ENCODE measurements at places on chromosomes 12 and 14.
A peak's percentile ranks its signal among the peaks of the same experiment; 100 is the strongest.

DNA sequence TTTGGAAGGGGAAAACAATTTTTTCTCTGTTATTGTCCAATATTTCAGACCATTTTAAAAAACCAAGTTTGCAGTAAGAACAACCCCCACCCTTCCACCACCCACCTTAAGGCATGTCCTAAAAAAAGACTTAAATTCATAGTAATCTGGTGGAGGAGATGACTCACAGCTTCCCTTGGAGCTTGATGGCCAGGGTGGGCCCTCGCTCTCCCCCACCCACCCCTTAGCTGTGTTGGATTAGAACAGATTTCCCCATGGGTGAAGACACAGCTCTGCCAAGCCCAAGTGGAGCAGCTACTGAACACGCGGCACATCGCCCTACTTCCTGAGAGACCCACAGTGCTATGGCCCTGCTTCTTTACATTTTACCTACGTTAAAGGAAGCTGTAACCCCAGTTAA is 140.3 kb downstream of the GCH1 start:
- DNase-seq = no peak

DNA sequence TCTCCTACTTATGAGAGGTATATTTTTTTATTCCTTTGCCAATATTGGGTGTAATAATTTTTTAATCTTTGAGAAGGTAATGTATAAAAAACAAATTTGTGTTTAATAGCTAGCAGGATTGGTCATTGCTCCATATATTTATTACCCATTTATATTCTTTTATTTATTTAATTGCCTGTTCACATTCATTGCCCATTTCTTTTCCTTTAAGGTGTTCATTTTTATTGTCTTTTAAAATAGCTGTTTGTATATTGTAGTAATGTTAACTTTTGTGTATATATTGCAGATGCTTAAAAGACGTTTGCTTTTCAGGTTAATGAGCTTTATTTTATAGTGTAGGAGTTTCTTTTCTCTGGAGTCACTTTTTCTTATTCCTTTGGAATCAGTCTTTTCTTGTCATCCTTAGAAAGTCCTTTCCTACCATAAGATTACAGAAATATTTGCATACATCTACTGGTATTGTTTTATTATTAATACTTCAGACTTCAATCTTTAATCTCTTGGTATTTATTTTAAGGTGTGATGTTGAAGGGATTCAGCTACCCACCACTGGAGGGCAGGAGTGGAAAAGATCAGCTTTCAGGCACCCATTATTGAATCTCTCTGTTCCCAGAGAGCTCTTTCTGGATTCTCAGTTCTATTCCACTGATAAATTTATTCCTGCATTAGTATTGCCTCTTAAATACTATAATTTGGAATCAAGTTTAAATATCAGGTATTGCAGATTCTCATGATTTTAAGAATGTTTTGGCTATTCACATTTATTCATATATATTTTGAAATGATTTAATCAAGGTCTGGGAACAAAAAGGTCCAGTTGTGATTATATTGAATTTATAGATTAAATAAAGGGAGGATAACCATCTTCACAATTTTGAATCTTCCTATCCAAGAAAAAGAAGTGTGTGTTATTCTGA is 17.3 kb downstream of the PPM1A start:
- DNase-seq = no peak

GRCh38 chr12:104729091-104729490 is 229.0 kb downstream of the SLC41A2 start:
- DNase-seq = no peak

- no peak for DNase-seq
Measured at GRCh38 chr14:105902131-105902898, 375.9 kb downstream of the TMEM121 start.

DNA sequence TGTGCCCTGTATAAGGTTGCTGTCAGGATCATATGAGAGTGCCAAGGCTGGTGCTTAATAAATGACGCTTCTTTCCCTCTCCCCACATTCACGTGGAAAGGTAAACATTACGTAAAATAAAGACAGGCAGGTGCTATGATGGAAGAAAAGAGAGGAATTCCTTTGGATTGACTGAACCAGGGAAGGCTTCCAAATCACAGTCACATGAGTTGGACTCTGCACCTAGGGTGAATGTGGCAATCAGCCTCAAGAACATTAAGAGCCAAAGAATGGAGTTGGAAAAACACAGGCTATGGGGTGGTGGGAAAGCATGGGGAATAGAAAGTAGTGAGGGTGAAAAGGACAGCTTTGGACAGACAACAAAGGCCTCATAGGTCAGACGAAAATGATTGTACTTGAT is 473.1 kb downstream of the VRK1 start:
- DNase-seq = no peak

DNA sequence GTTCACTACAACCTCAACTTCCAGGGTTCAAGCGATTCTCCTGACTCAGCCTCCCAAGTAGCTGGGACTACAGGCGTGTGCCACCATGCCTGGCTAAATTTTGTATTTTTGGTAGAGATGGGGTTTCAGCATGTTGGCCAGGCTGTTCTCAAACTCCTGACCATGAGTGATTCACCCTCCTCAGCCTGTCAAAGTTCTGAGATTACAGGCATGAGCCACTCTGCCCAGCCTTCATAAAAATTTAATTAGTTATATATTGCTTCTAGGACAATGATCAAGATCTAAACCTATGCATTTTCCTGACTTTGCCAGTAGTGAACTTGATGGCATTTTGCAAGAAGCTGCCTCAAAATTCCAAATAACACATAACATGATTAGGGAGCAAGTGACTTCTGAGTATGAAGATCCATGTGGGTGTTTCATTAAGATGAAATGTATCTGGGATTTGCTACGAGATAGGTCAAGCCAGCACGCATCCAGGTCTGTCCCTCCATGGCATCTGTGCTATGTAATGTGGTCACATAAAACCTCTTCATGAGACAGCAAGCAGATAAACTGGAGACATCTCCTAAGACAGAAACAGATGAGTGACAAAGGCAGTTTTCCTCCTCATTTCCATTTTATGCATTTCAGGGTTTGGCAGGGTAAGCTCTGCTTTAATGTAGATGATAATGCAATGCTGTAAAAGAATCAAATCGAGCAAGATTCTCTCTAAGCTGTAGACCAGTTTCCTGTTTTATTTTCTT is 319.4 kb upstream of the ATP2B1 start:
- no peak for DNase-seq

DNA sequence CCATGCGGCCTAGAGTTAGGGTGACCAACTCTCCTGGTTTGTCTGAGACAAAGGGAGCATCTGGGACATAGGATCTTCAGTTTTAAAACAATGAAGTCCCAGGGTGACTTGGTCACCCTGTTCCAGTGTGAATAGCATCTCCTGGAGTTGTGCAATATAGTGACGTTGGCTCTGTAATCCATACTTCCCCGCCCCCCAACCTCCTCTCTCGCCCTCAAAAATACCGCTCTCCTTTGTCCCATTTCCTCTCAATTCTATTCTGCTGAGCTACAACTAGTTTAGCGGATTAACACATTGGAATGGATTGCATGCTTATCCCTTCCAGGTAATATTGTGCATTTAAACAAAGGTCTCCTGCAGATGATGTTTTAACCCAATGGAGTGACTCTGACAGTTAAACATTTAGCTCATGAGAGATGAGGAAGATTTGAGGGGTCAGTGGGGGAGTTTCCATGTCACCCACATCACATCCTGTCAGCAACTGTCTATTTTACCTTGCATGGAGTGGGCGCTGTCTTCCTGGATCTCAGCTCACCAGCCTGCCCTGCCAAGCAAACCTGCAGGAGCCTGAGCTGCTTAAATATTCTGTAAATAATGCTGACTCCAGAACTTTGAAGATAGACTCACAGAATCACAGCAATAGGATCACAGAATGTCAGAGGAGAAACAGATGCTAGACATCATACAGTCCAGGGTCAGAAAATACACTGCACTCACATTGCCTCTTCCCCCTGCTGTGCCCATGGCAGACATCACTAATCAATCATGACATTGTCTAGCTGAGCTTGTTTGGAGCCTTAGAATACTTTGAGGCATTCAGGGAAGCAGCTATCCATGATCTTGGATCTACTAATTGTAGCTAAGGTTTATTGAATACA is 43.0 kb downstream of the MAP1LC3B2 start:
- DNase-seq = no peak

DNA sequence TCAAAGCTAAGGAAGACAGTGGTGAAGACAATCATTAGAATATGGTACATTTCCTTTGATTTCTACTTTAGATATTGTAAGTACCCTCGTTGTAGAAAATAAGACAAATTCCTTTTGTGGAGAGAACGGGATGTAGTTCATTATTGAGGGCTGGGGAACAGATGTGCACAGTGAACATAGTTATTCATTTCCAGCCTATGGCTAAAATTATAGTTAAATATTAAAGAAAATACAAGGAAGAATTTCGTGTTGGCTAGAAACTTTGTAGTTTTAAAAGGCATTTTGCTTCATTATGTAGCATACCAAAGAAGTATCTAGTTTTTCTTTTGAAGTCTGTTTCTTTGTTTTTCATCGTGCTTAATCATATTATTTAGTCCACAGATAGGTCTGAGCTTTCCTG is 201.8 kb downstream of the ESR2 start:
- no peak for DNase-seq

DNA sequence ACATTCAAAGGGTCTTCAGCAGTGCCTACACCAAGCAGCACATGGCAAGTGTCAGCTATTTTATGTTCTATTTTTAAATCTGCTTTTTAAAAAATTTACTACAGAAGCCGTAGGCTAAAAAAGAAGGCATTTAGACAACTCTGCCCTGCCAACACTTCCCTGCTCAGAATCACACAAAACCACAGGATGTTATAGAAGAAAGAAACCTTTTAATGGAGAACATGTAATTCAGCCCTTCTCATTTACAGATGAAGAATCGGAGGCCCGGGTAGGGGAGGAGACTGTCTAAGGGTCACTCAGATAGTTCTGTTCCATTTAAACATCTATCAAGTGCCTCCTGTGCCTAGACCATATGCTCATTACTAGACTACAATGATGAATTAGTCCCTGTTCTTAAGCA is 171.8 kb upstream of the NTF3 start:
- DNase-seq = no peak

GRCh38 chr12:43241986-43242385 is 310.0 kb downstream of the ADAMTS20 start:
- no peak for DNase-seq

GRCh38 chr14:48289701-48290100 is 614.3 kb upstream of the MDGA2 start:
- no peak for DNase-seq

GRCh38 chr12:103748002-103748401 is 93.0 kb downstream of the NT5DC3 start:
- no peak for DNase-seq

- DNase-seq = no peak
Measured at GRCh38 chr12:25994901-25995625, 36.6 kb downstream of the RASSF8 start.

- no peak for DNase-seq
Measured at GRCh38 chr14:52153939-52154338, 85.1 kb upstream of the NID2 start.

DNA sequence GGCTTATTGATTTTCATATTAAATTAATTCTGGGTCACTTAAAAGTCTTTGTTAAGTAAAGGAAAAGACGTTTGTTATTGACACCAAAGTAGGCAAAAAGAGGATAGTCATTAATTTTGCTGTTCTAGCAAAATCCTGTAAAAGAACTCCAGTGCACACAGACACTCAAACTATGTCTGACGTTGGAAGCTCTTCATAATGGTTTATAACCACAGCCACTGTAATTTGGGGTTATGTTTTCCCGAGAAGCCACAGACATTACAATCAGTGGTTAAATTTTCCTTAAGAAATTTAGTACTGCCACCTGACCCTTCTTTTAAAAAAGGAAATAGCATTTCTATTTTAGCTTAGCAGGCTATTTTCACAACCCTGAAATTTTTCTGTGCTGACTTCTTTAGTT is 267.5 kb downstream of the CCDC91 start:
- DNase-seq = no peak

DNA sequence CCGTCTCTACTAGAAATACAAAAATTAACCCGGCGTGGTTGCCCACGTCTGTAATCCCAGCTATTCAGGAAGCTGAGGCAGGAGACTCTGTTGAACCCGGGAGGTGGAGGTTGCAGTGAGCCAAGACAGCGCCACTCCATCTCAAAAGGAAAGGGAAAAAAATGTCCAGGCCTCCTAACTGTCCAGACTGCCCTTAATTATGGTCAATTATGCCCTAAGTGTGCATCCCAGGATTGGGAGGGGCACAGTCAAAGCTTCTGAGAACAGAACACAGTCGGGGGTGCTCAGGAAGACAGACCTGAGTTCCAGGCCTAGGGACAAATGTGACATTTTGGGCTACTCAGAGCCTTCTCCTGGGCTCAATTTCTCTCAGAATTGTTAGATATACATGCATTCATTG is 31.8 kb upstream of the SMUG1 start:
- DNase-seq = no peak

GRCh38 chr14:91177073-91178034 is 63.5 kb downstream of the DGLUCY start:
- DNase-seq = peak; percentile 48

DNA sequence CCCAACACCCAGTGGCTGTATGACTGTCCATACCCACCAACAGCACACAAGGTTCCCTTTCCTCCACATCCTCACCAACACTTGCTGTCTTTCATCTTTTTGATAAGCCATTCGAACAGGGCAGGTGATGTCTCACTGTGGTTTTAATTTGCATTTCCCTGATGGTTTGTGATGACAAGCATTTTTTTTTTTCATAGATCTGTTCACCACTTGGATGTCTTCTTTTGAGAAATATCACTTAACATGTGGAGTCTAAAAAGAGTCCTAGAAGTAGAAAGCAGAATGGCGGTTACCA is 198.1 kb upstream of the DIO3 start:
- DNase-seq = no peak

GRCh38 chr14:100832311-100832960 is 6.5 kb downstream of the MEG3 start:
- DNase-seq = no peak

DNA sequence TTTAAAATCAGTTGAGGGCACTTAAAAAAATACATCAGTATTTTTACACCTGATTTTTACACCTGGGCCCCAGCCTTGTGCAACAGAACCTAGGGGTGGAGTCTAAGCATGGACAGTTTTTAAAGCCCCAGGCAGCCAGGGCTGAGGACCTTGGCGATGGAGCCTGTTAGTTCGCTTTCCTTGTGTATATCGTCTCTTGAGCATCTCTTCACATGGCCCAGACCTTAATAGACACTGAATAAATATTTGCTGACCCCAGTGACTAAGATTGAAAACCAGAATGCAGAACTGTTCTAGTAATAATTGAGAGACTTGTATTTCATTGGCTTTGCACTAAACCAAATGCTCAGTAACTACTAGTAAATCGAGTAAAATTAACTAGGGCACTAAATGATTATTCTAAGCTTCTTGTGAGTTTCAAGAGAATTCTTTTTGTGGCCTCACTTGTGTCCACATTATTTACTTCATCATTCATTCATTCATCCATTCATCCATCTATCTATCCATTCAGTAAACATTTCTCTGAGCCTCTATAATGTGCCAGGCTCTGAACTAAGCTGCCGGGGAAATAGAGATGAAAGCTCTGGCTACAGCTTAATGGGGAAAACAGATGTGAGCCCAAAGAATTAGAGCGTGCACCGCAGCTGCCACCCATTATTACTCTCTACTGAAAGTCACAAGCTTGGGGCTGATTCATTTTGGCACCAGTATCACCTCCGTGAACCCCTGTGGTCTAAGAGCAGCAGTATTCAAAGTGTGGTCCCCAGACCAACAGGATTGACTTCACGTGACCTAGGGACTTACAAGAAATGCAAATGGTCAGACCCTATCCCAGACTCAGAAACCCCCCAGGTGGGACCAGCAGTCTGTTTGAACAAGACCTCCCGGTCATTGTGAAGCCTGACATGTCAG is 30.7 kb upstream of the BCL7A start:
- peak; percentile 42 for DNase-seq

- DNase-seq = no peak
Measured at GRCh38 chr12:117564881-117565280, 203.5 kb upstream of the NOS1 start.

- no peak for DNase-seq
Measured at GRCh38 chr14:104999361-104999760, 13.8 kb downstream of the CLBA1 start.

All from GM18507 (cell line).